ENCODE measurements at places on chromosomes 2 and 18.

GRCh38 chr2:144894612-144895599, 375.0 kb upstream of the ZEB2 start:
- no peak for DNase-seq

- DNase-seq, result no peak
These were observed 75.6 kb downstream of the GPD2 start for GRCh38 chr2:156511803-156512202.

GRCh38 chr2:102103992-102104871, 38.3 kb upstream of the IL1R1 start:
- DNase-seq, result peak; percentile 82

GRCh38 chr2:129139380-129139779, 820.7 kb upstream of the HS6ST1 start:
- no peak for DNase-seq

- DNase-seq, result no peak
These were observed 34.8 kb upstream of the ODC1 start for GRCh38 chr2:10482913-10483312.

Measured in AG09309 (cell line).